T-cell (primary cell): ENCODE measurements at places on chromosomes 4 and X.

DNA sequence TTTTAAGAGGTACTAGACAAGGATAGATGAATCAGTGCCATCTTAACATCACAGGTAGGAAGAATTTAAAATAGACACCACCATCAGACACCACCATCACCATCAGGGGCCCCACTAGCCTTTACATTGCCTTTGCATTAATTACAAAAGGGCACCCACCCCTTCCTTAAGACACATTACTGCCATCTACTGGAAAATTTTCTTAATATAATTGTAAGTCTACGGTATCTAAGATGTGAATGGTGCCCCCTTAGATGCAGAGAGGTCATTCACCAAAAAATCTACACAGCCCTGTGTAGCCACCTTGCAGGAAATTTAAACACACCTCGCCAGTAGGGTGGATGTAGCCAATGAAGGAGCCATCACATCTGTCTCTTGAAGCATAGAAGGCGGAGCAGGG lies 184.1 kb downstream of the MID1IP1 start:
- no peaks in the 10 kb centered on the region for H3K4me1 ChIP-seq
- H3K27ac ChIP-seq, result no peak overlapping the region
- no peaks in the 10 kb centered on the region for H3K27me3 ChIP-seq
- no peak for DNase-seq

GRCh38 chr4:181581983-181582382 lies 661.2 kb upstream of the TENM3 start:
- H3K27ac ChIP-seq, result no peak overlapping the region
- no peak overlapping the region for H3K4me3 ChIP-seq
- no peaks in the 10 kb centered on the region for H3K27me3 ChIP-seq
- DNase-seq, result no peak
- no peaks in the 10 kb centered on the region for H3K4me1 ChIP-seq
- no peaks in the 10 kb centered on the region for H3K36me3 ChIP-seq

GRCh38 chrX:10755439-10756334 lies 135.3 kb upstream of the MID1 start:
- H3K4me3 ChIP-seq, result no peak overlapping the region
- no peak overlapping the region for H3K27ac ChIP-seq
- H3K4me1 ChIP-seq, result no peaks in the 10 kb centered on the region
- no peak for DNase-seq

DNA sequence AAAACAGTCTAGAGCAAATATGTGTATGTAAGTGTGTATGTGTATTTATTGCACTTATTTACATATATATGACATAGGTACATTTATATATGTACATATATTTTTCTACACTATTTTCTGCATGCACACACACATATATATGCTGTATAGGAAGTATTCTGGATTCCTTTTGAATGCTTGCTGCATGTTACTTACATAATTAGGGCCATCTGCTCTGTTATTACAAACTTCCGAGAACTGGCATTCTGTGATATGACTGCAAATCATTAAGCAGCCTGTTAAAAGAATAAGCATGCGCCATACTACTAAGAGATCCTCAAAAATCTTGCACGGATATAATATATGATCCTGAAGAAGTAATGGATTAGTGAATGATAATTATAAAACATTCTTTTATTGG lies 1157.6 kb upstream of the TENM3 start:
- no peak overlapping the region for H3K4me3 ChIP-seq
- H3K36me3 ChIP-seq, result no peaks in the 10 kb centered on the region
- H3K4me1 ChIP-seq, result no peaks in the 10 kb centered on the region
- DNase-seq, result no peak

DNA sequence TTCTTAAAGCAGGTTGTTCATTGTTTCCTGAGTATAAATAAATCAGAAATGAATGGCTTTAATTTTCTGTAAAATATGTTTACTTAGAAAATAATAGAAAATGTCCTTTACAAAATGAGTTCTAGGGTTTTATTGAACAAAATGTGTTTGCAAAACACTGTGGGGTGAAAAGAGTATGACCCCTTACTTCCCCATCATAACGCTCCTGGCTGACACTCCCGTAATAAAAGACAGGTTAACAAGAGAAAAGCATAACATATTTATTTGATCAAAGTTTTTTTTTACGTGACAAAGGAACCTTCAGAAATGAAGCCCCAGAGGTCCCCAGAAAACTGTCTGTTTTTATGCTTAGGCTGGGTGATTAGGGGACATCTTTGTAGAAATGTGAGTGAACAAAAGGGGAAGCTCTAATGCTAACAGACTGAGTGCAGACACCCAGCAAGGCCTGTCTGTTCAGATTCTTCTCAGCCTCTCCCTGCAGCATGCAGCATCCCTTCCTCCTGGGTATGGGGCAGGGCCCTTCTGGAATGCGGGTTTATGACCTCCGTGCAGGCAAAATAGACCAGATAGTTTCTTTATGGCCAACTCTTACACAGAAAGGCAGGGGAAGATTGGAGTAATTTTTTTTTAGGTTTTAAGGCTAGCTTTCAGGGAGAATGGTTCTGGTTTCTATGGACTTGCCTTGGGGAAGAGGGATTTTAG lies 26.1 kb downstream of the ZFP42 start:
- DNase-seq, result no peak
- H3K4me3 ChIP-seq, result no peak overlapping the region
- no peaks in the 10 kb centered on the region for H3K36me3 ChIP-seq
- no peaks in the 10 kb centered on the region for H3K27me3 ChIP-seq
- H3K4me1 ChIP-seq, result no peaks in the 10 kb centered on the region

DNA sequence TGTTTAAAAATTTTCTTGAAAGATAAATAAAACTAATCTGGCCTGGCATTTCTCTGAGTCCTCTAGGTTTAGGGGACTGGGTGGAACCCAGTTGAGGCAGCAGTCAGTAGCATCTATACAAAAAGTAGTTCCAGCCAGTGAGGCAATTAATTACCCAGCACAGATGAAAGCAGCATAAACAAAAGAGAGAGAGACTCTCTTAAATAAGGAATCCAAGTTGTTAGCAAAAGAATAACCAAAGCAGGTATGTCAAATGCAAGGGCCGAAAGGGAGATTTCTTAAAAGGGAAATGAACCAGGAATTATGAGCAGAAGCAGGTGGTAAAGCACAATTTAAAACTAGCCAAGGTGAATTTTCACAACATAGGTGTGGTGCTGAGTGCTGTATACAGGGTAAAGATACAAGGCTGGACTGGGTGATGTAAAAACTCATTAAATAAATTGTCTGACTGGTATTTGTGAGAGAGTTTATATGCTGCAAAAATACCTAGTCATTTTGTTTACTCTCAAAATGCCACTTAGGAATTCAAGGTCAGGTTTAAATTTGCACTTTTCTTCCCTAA lies 94.6 kb upstream of the GALNT7 start:
- no peaks in the 10 kb centered on the region for H3K36me3 ChIP-seq
- H3K27me3 ChIP-seq, result peaks cover 12% of the 10 kb centered on the region

DNA sequence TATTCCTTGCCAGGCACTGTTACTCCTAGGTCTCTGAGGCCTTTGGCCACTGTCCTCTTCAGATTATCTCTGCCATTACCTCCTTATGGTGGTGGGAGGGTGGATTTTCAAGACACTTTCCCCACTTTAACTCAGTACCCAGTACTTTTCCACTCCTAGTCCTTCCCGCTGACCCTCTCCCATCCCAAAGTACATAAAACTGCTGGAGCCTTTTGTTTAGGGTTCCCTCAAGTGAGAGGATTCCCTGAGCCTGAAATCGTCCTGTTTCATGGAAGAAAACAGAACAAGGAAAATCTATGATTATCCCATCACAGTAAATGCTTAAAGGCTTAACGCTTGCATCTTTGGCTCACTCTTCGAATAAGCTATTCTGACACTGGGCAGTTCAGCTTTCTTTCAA lies 1742.5 kb upstream of the ADGRL3 start:
- DNase-seq, result no peak
- no peaks in the 10 kb centered on the region for H3K27me3 ChIP-seq

DNA sequence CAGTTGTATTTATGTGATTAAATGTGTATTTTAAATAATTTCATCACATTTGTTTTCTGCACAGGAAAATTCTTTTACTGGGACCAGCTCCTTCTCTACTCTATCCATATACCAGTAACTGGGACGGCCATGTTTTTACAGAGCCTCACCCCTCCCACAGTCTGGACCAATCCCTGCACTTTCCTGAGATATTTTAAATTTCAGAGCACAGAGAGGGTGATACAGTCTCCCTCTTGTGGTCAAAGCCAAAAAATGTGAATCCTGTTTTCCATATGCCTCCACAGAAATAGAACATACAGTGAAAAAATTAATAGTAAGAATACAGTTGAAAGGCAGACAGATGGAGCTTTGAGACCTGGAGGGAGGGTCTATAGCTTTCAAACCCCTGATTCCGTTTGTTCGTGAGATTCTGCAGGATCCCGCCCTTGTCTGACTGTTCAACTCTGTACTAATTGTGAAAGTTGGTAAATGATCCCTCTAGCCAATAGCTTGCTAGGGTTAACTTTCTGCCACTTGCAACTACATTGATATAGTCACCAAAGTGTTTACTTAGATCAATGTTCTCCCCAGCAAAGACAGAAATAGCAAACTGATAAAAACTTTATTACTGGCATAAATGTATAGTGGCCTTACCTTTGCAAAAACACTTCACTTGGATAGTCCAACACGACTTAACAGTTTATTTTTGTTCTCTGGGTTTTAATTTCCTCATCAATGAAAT lies 172.2 kb downstream of the PPARGC1A start:
- H3K4me3 ChIP-seq, result no peak overlapping the region
- no peaks in the 10 kb centered on the region for H3K4me1 ChIP-seq
- DNase-seq, result no peak
- H3K27ac ChIP-seq, result no peak overlapping the region

DNA sequence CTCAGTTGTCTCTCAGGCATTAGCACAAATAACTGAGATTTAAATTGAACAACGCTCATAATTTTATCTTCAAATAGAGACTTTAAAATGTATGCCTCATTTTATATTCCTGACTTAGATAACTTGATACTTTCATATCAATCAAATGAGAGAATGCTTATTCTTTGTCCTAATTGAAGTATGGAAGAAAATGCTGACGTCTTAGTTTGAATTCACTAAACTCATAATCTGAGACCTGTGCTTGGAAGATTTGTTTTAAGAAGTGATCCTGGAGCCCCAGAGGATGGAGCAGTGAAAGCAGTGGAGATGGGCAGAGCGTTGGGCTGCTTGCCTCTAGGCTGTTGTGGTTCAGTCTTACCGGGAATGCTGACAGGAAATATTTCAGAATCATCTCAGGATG lies 76.1 kb downstream of the ZNF518B start:
- H3K27me3 ChIP-seq, result no peaks in the 10 kb centered on the region
- no peaks in the 10 kb centered on the region for H3K4me1 ChIP-seq
- no peak overlapping the region for H3K27ac ChIP-seq
- H3K36me3 ChIP-seq, result no peaks in the 10 kb centered on the region
- H3K4me3 ChIP-seq, result no peak overlapping the region

DNA sequence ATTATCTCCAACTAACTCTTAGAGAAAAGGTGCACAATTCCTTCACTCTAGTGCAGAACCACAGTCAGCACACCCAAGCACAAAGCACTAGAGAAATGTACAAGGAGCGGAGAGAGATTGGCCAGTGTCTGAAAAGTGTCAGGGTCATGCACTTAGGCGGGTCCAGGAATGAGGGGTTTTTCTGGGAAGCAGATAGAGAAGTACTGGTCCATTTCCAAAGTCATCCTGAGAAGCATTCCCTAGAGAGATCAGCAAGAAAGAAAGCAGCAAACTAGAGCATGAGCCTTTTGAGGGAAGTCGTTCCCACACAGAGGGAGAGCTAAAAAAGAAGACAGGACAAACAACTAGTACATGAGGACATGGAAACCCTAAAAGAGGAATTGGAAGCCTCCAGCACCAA lies 168.1 kb upstream of the MAP3K15 start:
- no peaks in the 10 kb centered on the region for H3K27me3 ChIP-seq
- H3K4me1 ChIP-seq, result peaks cover 56% of the 10 kb centered on the region
- H3K4me3 ChIP-seq, result no peak overlapping the region
- no peak for DNase-seq
- H3K36me3 ChIP-seq, result no peaks in the 10 kb centered on the region

DNA sequence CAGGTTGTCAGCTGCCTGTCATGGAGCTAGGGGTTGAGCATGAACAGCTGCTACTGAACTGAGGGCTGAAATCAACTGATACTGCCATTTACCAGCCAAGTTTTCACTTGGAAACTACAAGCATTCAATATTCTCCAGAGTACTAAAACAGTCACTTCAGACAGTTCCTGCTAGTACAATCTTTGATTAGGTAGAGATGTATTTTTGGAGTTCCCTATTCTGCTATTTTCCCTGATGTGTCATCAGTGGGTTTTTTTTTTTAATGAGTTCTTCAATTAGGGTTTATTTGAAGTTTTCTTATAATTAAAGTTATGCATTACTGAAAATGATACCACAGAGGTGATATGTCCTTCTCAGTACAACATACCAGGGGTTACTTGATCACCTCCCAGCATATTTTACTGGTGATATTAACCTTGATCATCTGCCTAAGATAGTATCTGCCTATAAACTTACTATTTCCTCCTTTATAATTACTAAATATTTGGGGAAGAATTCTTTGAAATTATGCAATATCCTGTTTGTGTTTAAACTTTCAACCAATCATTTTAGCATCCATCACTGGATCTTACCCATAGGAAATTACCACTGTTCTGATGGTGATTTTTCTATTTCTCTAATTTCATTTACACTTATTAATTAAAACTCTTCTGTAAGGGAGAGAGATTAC lies 13.6 kb downstream of the PDCL2 start:
- DNase-seq, result no peak
- H3K36me3 ChIP-seq, result no peaks in the 10 kb centered on the region
- no peaks in the 10 kb centered on the region for H3K4me1 ChIP-seq
- H3K4me3 ChIP-seq, result no peak overlapping the region

DNA sequence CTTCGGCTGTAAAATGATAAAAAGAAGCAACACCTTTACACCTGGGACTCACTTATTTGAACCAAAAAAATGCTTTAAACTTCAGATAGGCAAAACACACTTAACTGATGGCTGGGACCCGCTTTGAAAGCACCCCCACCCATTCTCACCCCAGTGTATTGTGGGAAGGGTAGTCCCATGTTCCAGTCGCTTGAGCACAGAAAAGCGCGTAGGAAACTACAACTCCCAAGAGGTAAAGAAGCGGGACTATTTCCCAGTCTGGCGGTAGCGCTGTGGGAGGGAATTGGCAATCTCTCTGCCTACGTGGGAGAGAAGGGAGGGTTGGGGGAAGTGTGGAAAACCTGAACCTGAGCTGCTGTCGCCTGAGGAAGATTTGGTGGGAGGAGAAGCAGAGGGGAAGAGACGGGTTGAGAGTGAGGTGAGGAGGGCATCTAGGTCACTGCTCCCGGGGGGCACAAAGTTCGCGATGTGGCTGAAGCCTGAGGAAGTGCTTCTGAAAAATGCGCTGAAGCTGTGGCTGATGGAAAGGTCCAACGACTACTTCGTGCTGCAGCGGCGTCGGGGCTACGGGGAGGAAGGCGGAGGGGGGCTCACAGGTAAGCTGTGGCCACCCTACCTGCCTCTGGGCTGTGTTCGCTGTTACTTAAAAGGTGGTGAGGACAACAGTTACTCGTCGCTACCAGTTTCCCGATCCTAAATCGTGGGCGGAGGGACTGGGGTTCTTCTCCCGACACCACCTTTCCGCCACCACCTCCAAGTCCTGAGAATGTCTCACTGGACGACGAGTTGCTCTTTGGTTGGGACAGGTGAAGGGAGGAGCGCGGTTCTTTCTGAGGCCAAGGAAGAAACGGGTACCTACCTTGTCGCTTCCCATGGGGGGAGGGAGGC lies at the start of gene TBC1D8B:
TSS of gene TBC1D8B (plus strand) at position 286 of the 888 bp plus-strand sequence. CDS start at position 467, 181 bp downstream.
- H3K4me3 ChIP-seq, result peak within 1 kb of the TSS; percentile 45
- H3K4me1 ChIP-seq, result no peaks in the 10 kb centered on the region
- H3K27ac ChIP-seq, result no peak within 1 kb of the TSS
- H3K36me3 ChIP-seq, result no peaks in the 10 kb centered on the region
